NCI-H446 treated with DMSO at 0.1 percent for 48 hours (cell line): ENCODE measurements at places on chromosomes 7 and 10.

- DNase-seq, result no peak
These were observed 99.4 kb downstream of the TPST1 start for GRCh38 chr7:66304536-66304935.

DNA sequence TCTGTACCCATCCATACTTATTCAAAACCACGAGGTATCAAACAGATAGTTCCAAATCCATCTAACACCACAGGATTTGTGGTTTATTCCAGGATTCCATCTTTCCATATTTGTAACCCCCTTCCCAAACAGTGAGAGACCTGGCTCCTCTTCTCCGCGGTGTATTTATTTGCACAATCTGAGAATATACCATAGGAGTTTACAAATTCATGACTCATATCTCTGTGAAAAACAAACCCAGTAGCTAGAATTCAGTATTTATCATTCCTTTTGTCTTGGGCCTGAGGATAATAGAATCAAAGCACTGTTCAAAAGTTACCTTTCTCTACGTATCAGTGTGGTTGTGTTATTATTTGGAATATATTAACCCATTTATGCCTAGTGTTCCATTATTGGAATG is 31.9 kb downstream of the PDSS1 start:
- DNase-seq, result no peak

GRCh38 chr7:152158801-152159587 is 133.5 kb downstream of the GALNT11 start:
- DNase-seq, result no peak

DNA sequence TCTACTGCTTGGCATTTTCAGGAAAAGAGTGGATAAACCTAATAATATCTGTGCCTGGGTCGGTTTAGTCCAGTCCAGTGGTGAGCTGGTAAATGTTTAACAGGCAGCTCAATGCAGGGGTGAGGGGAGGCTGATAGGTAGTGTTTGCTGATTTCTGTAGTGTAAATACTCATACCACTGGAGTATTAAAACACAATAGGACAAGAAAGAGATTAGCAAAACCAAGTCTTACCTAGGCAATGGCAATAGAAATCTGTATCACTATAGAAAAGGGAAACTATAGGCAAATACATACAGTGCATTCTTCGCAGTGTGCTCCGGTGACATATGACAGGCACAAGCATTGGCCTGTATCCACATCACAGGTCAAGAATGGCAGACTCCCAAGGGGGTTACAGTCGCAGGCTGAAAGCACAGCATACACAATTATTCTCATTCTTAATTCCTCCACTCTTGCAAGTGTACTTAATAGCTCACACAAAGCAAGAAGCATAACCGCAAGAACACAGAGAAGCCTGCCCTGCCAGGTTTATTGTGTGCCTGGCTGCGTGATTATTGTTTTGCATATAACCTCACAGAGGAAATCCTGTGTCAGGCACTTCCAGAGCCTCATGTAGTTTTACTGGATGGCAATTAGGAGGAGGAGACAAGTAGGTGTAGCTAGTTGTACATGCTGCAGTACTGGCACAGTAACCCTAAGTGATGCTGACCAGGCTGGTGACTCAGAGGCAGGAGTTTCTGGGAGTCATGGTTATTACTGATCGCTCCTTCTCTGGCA is 35.0 kb downstream of the LAMB4 start:
- no peak for DNase-seq

GRCh38 chr7:154842591-154842990 is 160.3 kb downstream of the PAXIP1 start:
- no peak for DNase-seq

DNA sequence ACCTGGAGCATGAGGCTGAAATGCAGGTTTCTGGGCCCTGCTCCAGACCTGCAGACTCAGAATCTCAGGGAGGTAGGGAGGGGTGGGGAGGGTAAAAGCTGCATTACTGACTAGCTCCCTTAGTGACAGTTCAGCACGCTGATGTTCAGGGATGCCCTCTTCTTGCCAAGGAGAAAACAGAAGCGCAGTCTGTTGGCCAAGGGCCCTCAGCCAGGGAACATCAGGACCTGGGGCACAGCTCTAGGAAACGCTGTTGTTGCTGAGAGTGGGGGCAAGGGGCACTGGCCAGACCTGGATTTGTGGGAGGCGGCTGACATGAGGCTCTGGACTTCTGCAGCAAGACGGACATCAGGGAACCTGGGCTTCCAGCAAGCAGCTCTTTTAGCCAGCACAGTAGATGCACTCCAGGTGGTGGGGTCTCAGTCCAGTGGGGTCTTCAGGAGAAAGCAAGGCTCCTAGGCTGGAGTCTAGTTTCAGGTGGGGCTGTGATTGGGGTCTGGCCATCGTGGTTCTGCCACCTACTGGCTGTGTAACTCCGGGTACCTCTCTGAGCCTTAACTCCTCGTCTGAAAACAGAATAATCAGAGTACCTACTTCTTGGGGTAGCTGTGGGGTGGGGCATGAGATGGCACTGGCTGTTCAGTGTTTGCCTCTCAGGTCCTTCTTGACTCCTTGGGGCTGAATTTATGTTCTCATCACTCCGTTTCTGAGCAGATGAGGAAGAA is 72.9 kb upstream of the PRLHR start:
- no peak for DNase-seq

DNA sequence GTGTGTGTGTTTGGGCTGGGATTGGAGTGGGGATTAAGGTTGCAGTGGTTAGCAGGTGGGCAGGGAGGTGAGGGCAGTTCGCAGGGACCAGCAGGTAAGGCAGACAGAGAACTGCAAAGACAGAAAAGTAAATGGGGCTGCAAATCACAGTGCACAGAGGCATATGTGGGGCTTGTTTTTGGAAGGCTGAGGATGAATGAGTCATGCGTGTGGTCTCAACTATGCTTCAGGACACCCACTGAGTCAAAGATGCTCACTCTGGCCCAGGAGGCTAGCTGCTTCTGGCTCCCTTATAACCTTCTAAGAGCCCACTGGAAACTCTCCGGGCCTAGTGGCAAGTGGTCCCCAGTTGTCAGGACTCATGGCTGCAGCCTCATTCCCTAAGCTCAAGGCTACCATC is 118.2 kb downstream of the ZNF248 start:
- no peak for DNase-seq

DNA sequence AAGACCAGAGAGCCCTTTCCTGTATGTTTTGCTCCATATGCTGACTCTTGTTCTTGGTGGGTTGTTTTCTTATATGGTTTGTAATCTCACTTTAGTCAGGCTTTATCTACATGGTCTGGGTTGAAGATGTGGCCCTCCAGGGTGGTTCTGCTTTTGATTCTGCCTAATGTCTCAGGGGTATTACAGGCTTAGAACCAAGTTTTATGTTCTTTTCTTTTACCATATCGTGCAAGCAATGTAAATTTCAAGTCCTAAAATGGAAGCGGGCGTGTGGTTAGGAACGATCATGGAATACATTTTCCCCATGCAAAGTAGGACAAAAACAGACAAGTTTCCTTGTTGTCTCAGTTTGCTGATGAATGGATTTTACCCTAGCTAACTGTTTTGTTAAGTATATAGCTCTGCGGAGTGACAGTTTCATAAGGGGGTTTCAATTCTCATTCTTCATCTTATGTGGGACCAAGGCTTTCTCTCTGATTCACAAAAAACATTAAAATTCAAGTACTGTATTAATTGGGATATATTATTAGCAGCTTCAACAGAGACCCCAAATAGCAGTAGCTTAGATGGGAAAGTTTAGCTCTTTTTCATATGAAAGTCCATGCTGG is 58.7 kb downstream of the MTURN start:
- no peak for DNase-seq

GRCh38 chr10:63712717-63713115 is 191.5 kb downstream of the REEP3 start:
- peak; percentile 53 for DNase-seq

- DNase-seq, result no peak
These were observed 23.1 kb upstream of the AKR1E2 start for GRCh38 chr10:4802711-4803487.
